ENCODE measurements at places on chromosomes 13 and 19. TPM values are rescaled to one million over a fixed set of nuclear protein-coding genes. Genes with fewer than 3 reads are reported as not detected.

KANK3 gene
- 1.1 TPM for total RNA-seq

HRC gene
- not detected for total RNA-seq

S1PR2 gene
- total RNA-seq, result 2.7 TPM

ZNF541 gene
- total RNA-seq, result not detected

KCNRG gene
- 4.5 TPM for total RNA-seq

JSRP1 gene
- not detected for total RNA-seq

TJP3 gene
- total RNA-seq, result 2.3 TPM

ELAVL3 gene
- not detected for total RNA-seq

KIR3DL2 gene
- not detected for total RNA-seq

Data from tracheal epithelial cell (primary cell).